HFFc6 (cell line): ENCODE measurements at places on chromosomes 7 and 10. TPM values are rescaled to one million over a fixed set of nuclear protein-coding genes. Genes with fewer than 3 reads are reported as not detected.
A peak's percentile ranks its signal among the peaks of the same experiment; 100 is the strongest.

DNA sequence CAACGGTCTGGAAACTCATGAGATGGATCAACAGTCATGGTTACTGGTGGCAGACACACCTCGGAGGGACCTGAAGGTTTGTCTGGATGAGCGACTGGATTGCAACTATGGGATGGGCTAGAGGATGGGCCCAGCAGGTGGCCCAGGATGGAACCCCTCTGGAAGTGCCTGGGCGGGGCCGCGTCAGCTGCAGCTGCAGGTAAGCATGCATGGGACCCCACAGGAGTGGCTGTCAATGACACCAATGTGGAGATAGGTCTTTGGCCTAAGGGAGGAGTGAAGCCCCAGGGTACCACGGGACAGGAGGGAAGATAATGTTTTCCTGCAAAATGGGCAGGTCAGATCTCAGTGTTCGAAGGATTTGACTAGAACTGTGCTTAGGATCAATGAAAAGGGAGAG lies 103.4 kb downstream of the LANCL2 start:
- peaks cover 7% of the 10 kb centered on the region; the same call in 1 of the 2 replicates for H3K4me1 ChIP-seq
- H3K27me3 ChIP-seq = no peaks in the 10 kb centered on the region; the same call in 1 of the 2 replicates
- peaks cover 30% of the 10 kb centered on the region for H3K36me3 ChIP-seq
- no peak overlapping the region for H3K27ac ChIP-seq
- H3K4me3 ChIP-seq = no peak overlapping the region
- DNase-seq = no peak

GRCh38 chr7:33727315-33727714 lies 178.0 kb upstream of the BMPER start:
- peaks cover 14% of the 10 kb centered on the region for H3K4me1 ChIP-seq
- no peak overlapping the region for H3K4me3 ChIP-seq
- no peak for DNase-seq
- H3K27ac ChIP-seq = no peak overlapping the region
- H3K27me3 ChIP-seq = peaks cover 7% of the 10 kb centered on the region; the same call in 1 of the 2 replicates

DNA sequence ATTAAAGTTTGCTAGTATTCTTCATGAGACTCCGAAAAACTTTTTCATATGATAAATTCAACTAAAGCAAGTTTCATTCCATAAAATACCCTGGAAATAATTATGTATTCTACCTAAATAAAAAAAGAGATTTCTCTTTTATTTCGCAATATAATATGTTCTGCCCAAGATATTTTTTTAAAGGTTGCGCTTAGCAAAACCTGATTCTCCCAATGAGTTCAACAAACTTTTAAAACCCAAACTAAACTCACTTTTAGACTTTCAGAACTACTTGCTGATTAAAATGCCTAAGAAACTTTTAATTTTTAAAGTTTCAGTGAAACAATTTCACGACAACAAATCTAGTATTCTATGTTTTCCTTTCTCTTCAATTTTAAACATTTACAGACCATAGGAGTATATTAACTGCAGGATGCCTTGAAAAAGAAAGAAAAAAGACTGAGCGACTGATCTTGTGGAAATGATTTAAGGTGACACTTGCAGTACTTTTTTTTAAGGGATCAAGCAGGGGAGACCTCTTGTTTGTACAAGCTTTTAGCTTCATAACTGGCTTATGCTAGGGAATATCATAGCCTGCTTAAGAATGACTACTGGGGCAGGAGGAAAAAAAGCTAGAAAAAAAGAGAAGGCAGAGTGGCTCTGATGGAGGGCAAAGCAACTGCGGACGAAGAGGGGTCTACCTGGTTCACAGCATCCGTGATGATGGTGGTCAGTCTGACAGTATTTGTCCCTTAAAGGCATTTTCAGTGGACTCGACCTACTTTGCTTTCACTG lies 1.5 kb downstream of the ZNF800 start:
- no peak for DNase-seq
- peaks cover 46% of the 10 kb centered on the region for H3K4me1 ChIP-seq
- H3K4me3 ChIP-seq = peak overlapping the region; percentile 94
- H3K36me3 ChIP-seq = peaks cover 40% of the 10 kb centered on the region
- peaks cover 10% of the 10 kb centered on the region for H3K27me3 ChIP-seq

- H3K27ac ChIP-seq = no peak overlapping the region
- H3K4me1 ChIP-seq = peaks cover 10% of the 10 kb centered on the region
- no peak overlapping the region for H3K4me3 ChIP-seq
- peaks cover 1% of the 10 kb centered on the region for H3K27me3 ChIP-seq
These were observed 109.6 kb downstream of the SH2D4B start for GRCh38 chr10:80647173-80647833.

- no peak for DNase-seq
- H3K27ac ChIP-seq = no peak overlapping the region
- no peaks in the 10 kb centered on the region for H3K36me3 ChIP-seq
- peaks cover 37% of the 10 kb centered on the region for H3K4me1 ChIP-seq
- H3K27me3 ChIP-seq = peaks cover 8% of the 10 kb centered on the region
These were observed 19.6 kb upstream of the GSTK1 start for GRCh38 chr7:143243614-143244013.

DNA sequence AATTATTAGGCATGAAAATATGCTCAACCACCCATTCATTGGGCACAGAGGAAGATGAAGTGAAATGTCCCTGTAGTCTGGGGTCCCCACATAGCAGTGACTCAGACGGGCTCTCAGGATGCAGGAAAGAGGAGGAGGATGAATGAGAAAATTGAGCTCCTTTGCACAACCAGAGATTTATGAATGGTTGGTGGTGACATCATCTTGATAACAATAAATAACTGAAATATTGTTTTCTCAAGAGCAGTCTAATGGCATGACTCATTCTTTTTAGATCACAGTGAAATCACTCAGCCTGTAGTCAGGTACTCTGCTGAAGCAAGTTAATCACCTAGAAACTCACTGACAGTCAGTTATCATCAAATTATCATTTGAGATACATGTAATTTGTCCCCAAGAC lies 254.1 kb downstream of the RELN start:
- H3K36me3 ChIP-seq = no peaks in the 10 kb centered on the region
- peaks cover 10% of the 10 kb centered on the region for H3K4me1 ChIP-seq
- no peak overlapping the region for H3K4me3 ChIP-seq
- DNase-seq = peak; percentile 18
- H3K27me3 ChIP-seq = peaks cover 3% of the 10 kb centered on the region

DNA sequence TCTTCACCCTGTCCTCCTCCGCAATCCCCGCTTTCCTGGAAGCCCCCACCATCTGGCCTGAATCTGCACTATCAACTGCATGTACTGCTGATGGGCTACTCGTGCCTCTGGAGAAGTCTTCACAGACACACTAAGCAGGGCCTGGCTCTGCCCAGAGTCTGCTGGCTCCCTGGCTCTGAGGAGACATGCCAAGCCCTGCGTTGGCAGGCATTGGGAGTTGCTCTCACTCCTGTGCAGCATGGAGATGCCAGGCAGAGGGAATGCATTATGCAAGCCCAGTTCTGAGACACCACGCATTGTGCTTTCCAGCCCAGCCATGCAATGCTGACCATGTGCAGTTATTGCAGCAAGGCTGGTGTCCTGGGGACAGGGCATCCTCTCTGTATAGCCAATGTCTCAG lies 314.6 kb downstream of the CXCL12 start:
- DNase-seq = no peak
- H3K36me3 ChIP-seq = peaks cover 7% of the 10 kb centered on the region
- no peaks in the 10 kb centered on the region for H3K27me3 ChIP-seq
- H3K4me3 ChIP-seq = no peak overlapping the region

- no peak for DNase-seq
- no peaks in the 10 kb centered on the region for H3K36me3 ChIP-seq
- no peaks in the 10 kb centered on the region for H3K4me1 ChIP-seq
- H3K27ac ChIP-seq = no peak overlapping the region
These were observed 148.8 kb upstream of the AGR3 start for GRCh38 chr7:17030559-17030958.

GRCh38 chr7:55733241-55734140 lies 129.1 kb downstream of the SEPTIN14 start:
- H3K4me1 ChIP-seq = no peaks in the 10 kb centered on the region
- no peak overlapping the region for H3K4me3 ChIP-seq
- H3K36me3 ChIP-seq = no peaks in the 10 kb centered on the region
- DNase-seq = peak; percentile 1

DNA sequence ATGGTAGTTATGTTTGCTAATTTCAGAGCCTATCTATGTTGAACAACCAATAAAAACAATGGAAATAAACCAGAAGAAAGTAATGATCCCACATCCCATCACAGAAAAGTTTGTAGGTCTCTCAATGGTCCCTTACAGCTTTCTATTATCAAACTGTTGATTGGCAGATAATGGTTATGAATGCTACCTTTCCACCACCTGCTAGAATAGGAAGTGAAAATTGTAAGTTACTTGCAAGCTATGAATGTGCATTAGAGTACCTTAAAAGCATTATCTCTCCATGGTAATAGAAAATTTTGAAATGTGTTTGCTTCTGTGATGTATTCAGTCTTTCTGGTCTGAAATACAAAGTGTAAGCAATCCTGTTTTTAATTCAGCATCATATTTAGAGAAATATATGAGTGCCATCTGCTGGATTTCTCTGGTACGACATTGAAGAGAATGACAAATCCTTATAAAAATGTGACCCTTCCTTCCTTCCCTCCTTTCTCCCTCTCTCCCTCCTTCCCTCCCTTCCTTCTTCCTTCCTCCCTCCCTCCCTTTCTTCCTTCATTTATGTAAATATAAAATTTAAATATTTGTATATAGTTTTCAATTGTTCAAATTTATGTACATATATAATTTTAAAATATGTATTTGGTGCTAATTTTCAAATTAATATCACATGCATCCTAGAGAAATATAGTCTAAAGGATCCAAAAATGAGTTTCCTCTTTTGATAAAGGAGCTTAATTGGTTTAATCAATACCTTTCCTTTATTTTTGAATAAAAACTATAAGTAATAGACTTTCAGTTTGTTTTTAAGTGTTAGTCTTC lies 41.4 kb upstream of the PNLIPRP3 start:
- no peaks in the 10 kb centered on the region for H3K36me3 ChIP-seq
- no peak overlapping the region for H3K27ac ChIP-seq
- DNase-seq = peak; percentile 24
- no peak overlapping the region for H3K4me3 ChIP-seq
- peaks cover 4% of the 10 kb centered on the region for H3K27me3 ChIP-seq

DNA sequence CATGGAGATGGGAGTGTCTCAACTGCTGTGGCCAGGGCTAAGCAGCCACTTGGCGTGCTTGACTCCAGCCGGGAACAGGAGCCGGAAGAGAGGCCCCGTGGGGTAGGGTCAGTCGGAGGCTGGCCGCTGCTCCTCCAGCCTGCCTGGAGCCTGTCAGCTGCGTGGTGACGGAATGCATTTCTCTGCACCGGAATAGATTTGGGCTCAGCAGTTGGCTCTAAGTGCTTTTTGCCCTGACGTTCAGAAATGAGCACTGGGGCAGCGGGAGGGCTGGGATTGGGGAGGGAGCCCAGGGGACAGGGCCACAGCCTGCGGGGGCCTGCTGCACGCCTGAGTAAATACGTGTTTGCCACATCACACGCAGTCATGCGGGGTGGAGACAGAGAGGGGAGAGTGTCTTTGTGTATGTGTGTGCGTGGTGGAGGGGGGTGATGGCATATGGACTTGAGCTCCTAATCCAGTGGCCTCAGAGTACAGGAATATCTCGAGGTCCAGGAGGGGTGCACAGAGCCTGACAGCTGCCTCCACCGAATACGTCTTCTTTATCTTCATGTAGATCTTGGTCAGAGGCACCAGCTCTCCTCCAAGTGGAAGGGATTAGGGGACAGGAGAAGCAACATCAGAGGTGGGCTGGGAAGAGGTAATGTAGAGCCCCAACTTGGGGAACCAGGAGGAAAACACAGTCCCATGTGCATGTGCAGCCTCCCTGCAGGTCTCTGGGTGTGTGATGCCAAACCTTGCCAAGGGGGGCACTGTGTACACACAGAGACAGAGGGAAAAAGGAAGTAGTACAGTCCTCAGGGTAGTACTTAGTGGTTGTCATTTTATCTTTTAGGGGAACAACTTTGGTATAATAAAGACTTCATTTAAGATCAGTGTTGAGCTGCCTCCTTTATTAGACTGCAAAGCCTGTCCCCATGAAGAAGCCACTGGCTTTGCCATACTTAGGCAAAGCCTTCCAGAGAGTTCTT lies 151.4 kb downstream of the CDH23 start:
- H3K27ac ChIP-seq = no peak overlapping the region
- peaks cover 31% of the 10 kb centered on the region for H3K27me3 ChIP-seq
- H3K36me3 ChIP-seq = no peaks in the 10 kb centered on the region
- no peak for DNase-seq
- no peaks in the 10 kb centered on the region for H3K4me1 ChIP-seq

GRCh38 chr10:90318659-90319058 lies 539.2 kb downstream of the HTR7 start:
- H3K4me1 ChIP-seq = peaks cover 28% of the 10 kb centered on the region
- no peak for DNase-seq
- no peaks in the 10 kb centered on the region for H3K36me3 ChIP-seq

DNA sequence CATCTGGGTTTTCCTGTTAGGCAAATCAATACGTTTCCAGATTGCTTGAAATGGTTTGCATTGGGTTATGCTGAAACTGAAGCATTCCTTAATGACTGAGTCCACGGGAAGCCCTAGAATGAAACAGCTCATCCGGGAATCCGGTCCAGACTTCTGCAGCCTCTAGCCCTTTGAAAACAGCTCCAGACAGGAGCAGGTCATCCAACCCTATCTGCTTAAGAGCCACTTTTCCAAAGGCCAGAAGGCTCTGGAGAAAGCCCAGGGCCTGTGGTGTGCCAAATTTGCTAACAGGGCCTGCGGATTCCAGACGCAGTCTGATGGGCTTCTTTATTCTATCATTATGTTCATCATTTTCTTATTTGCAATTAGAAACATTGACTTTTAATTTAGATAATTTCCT lies 265.4 kb downstream of the SKIDA1 start:
- peaks cover 18% of the 10 kb centered on the region for H3K27me3 ChIP-seq
- no peak overlapping the region; the same call in 1 of the 2 replicates for H3K4me3 ChIP-seq
- DNase-seq = no peak
- no peak overlapping the region for H3K27ac ChIP-seq
- H3K36me3 ChIP-seq = no peaks in the 10 kb centered on the region
- peaks cover 14% of the 10 kb centered on the region for H3K4me1 ChIP-seq

GRCh38 chr7:5657901-5658300 lies 123.6 kb downstream of the RNF216 start:
- DNase-seq = peak; percentile 45
- H3K4me3 ChIP-seq = no peak overlapping the region
- H3K4me1 ChIP-seq = no peaks in the 10 kb centered on the region

DNA sequence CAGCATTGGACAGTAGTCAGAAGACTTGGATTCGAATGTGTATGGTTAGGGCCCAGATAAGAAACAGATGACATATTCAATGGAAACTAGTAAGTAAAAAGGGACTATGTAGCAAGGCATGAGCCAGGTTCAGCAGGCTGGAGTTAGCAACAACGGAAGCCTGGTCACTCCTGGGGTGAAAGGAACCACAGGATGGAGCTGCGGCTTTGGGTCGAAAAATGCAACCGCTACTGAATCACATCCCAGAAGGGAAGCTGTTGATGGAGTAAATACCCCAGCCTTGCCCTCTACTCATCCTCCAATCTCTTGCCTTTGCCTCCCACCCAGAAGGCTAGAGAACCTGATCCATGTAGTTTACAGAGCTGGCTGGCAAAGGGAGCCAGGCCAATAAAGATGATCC lies 37.5 kb upstream of the EGR2 start:
- H3K27me3 ChIP-seq = peaks cover 22% of the 10 kb centered on the region
- H3K4me1 ChIP-seq = no peaks in the 10 kb centered on the region
- H3K36me3 ChIP-seq = no peaks in the 10 kb centered on the region
- no peak overlapping the region for H3K4me3 ChIP-seq

GRCh38 chr10:59898125-59898835 lies 8.1 kb downstream of the CCDC6 start:
- peaks cover 7% of the 10 kb centered on the region for H3K36me3 ChIP-seq
- peaks cover 59% of the 10 kb centered on the region for H3K4me1 ChIP-seq
- no peaks in the 10 kb centered on the region for H3K27me3 ChIP-seq
- DNase-seq = no peak

The MRLN gene
- not detected in 3 replicates for total RNA-seq

The SFRP5 gene
- total RNA-seq = not detected in 3 replicates

The CALCR gene
- total RNA-seq = not detected in 3 replicates

The WIPF3 gene
- not detected in 3 replicates for total RNA-seq

The PNLIPRP1 gene
- total RNA-seq = not detected in 3 replicates
